Midbrain (tissue), 1 donor: ENCODE measurements at places on chromosomes 4 and X.
A peak's percentile ranks its signal among the peaks of the same experiment; 100 is the strongest.

- no peak for DNase-seq
Observed at GRCh38 chr4:167177925-167178324, 56.4 kb downstream of the SPOCK3 start.

DNA sequence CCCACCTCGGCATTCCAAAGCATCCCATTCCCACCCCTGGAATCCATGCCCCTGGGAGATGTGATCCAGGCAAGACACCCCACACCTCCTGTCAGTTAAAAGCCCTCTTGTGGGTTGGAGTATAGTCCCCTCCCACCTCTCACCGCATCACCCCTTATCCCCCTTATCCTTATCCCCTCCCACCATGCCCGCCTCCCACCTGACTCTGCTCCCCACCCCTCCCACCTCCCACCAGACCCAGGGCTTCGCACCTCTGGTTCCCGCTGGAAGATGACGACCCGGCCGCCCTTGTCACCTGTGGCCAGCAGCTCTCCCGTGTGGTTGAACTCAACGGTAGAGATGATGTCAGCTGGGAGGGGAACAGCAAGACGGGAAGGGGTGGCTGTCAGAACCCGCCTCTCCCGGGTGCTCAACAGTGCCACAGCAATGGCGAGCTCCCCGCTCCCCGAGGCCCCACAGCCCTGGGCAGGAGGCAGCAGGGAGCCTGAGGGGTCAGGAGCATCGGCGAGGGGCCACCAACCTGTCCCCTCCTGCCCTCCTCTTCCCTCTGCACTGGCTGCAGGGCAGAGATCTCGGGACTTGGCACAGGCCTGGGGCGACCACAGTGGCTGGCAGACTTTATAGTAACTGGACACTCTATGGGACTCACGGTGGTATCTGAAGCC is 91.5 kb downstream of the PPP2R2C start:
- DNase-seq = no peak

DNA sequence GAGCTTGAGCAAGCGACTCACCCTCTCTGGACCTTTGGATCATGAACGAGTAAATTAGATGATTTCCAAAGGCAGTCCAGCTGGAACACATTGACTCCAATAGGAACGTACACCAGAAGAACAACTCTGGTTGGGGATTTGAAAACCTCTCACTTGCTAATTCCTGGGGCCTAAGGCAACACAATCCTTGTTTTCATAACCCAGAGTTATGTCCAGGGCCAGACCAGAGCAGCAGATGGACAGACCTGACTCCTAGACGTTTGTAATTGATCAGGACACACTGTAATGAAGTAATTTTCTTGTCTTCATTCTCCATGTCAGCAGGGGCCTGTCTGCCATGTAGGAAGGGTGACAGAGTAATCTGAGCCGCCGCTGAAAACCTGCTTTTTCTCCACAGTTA is 283.9 kb downstream of the IDS start:
- no peak for DNase-seq

DNA sequence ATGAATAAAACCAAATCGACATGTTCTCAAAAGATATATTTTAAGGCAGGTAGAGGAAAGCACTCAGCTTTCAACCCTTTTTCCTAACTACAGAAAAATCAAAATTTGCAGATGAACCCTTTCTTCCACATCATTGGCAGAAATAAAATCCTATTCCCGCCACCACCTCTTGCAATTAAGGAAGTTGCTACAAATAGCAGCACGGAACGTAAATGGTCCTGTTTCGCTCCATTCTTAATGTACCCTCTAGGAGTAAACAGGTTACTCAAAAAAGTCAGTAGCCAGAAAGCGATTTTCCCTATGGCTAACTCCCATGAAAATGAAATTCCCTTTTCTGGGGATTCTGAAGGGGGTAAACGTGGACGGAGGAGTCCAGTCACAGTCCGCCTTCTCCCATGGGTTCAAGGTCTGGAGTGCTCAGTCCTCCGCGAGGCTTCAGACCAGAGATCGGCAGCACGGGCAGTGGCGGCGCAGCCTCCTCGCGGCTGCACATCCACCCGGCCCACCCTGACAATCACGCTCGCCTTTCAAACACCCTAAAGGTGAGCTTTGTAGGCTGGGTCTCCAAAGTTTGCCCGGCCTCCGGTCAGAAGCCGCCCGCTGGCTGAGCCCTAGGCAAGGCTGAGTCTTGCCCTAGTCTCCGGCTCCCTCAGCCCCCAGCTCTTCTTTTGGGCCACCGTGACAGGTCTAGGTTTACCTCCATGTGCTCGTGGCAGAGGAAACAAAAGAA is 1.8 kb downstream of the ATP11C start:
- DNase-seq = no peak

DNA sequence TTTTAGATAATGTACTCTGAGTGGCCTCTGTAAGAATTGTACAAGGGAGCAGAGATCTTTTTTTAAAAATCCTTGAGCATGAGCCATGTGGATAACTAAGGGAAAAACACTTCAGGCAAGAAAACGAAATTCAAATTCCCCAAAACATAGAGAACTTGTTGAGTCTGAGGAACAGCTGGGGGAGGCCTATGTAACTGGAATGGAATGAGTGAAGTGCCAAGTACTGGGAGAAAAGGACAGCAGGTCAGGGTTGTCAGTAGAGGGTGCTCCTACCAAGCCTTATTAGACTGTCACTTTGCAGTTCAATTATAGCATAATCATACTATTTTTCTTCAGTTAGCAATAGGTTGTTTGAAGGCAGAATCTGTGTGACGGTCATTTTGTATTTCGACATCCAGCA is 135.1 kb downstream of the ARHGAP6 start:
- no peak for DNase-seq

DNA sequence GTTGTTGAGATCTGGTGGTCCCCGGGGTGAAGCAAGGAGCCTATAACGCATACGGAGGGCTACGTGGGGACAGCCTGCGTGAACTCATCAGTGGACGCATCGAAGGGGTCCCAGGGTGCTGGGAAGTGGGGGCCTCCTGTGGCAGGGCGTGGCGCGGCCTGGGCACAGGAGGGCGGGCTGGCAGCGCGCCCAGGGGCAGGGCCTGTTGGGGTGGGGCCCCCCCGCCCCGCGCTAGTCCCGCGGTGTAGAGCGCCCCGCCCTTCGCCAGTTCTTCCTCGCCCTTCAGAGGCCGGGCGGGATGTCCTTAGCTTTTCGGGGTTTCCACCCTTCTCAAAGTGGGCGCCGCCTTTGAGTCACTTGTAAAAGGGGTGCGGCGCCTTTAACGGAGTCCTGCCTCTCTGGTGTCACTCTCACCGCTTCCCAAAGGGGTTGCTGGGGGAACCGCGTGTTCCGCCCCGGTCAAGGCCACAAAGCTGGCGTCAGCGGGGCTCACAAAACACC is 632 bp downstream of the PLP2 start:
- DNase-seq = no peak

- DNase-seq = no peak
Observed at GRCh38 chr4:88585917-88586316, 6.4 kb upstream of the HERC3 start.

- no peak for DNase-seq
Observed at GRCh38 chr4:112552668-112553067, 36.7 kb upstream of the NEUROG2 start.

- DNase-seq = no peak
Observed at GRCh38 chr4:83905952-83906351, 370.0 kb downstream of the GPAT3 start.

- peak; percentile 50 for DNase-seq
Observed at GRCh38 chrX:129522184-129523078, 859 bp downstream of the SMARCA1 start.

DNA sequence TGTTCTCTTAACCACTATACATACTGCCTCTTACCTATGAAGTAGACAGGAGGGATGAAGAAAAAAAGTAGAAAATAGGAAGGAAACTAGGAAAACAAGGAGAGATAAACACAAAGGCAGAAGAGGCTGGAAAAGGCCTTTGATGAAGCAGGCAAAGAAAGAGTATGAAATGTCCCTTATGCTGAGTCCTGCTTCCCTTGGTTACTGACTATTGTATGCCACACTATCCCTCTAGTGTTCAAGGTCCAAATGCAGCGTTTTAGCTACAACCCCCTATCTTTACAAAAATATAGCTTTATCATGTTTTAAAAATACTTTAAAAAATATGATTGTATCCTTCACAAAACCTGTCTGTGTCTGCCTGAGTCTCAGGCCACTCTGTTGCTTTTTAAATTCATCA is 233.1 kb downstream of the CAMK2D start:
- no peak for DNase-seq

- DNase-seq = no peak
Observed at GRCh38 chrX:19875050-19875431, 12.4 kb downstream of the SH3KBP1 start.

GRCh38 chrX:35675151-35675550 is 123.0 kb upstream of the MAGEB16 start:
- no peak for DNase-seq

GRCh38 chr4:86664959-86665358 is 70.8 kb downstream of the PTPN13 start:
- DNase-seq = no peak

- DNase-seq = peak; percentile 7
Observed at GRCh38 chr4:112766422-112766821, 129.5 kb downstream of the LARP7 start.

GRCh38 chrX:10533696-10534365 is 86.6 kb downstream of the MID1 start:
- no peak for DNase-seq

DNA sequence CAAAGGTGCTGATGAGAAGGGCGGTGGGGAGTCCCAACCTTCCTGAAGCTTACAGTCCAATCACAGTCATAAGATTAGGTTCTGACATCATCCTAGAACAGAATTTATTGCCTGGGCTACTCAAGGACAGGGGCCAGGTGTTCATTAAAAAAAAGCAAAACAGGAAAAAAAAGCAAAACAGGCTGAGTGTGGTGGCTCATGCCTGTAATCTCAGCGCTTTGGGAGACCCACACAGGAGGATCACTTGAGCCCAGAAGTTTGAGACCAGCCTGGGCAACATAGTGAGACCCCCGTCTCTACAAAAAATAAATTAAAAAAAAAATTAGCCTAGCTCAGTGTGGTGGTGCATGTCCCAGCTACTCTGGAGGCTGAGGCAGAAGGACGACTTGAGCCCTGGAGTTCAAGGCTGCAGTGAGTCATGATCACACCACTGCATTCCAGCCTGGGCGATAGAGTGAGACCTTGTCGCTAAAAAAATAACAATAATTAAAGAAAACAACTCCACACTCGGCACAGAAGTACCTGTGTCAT is 3.0 kb downstream of the RAB9A start:
- no peak for DNase-seq

DNA sequence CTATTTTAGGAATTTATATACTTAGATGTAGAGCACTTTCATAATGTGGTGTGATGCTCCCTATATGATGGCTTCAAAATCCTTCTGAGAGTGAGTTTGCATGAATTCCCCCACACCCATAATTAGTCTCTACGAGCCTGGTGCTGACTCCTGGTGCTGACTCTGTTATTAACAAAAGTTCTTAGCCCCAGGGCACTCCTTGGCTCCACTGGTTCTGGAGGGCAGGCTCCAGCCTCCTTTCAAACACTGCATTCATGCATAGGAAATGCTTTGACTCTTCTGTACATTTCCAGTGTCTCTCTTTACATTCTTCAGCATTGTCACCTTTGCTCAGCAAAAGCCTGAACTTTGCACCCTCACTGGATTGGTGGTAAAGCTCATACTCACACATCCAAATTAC is 64.0 kb downstream of the LNX1 start:
- DNase-seq = no peak

GRCh38 chr4:46508216-46508615 is 118.3 kb upstream of the GABRA2 start:
- no peak for DNase-seq

- DNase-seq = peak; percentile 61
Observed at GRCh38 chrX:109475174-109475891, 6.6 kb downstream of the GUCY2F start.

DNA sequence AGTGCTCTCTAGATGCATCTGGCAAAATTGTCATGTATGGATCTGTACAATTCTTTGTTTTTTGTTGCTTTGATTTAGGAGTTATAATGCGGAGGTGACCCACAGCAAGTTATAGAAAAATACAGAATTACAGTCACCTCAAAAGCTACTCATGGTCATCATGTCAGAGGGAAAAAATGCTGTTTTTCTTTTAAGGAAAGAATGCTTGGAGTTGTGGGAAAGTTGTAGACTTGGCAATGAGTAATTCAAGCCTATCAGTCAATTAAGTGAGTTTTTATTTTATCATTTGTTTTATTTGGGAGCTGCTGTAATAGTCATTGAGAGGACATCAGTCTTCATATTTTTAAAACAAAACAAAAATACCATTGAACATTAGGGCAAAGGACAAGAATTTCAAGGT is 16.4 kb downstream of the FHL1 start:
- DNase-seq = no peak

GRCh38 chrX:22186165-22186564 is 86.5 kb upstream of the CBLL2 start:
- no peak for DNase-seq

DNA sequence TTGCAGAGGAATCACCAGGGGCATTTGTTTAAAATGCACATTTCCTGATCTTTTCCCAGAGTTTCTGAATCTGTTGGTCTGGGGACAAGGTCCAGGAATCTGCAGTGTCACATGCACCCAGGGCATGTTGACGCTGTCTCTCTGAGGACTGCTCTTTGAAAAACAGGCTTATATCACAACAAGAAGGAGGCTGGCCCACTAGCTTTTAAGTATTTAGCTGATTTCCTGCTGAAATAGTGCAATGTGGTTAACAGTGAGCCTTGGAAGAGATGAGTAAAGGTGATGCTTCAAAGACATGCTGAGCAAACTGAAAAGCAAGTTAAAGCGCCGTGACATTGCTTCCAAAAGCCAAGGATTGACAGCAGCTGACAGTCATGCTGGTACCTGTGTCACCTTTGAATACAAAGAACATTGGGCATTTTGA is 18.6 kb upstream of the SEPSECS start:
- DNase-seq = no peak

GRCh38 chrX:63961964-63962363 is 176.9 kb upstream of the ARHGEF9 start:
- no peak for DNase-seq

DNA sequence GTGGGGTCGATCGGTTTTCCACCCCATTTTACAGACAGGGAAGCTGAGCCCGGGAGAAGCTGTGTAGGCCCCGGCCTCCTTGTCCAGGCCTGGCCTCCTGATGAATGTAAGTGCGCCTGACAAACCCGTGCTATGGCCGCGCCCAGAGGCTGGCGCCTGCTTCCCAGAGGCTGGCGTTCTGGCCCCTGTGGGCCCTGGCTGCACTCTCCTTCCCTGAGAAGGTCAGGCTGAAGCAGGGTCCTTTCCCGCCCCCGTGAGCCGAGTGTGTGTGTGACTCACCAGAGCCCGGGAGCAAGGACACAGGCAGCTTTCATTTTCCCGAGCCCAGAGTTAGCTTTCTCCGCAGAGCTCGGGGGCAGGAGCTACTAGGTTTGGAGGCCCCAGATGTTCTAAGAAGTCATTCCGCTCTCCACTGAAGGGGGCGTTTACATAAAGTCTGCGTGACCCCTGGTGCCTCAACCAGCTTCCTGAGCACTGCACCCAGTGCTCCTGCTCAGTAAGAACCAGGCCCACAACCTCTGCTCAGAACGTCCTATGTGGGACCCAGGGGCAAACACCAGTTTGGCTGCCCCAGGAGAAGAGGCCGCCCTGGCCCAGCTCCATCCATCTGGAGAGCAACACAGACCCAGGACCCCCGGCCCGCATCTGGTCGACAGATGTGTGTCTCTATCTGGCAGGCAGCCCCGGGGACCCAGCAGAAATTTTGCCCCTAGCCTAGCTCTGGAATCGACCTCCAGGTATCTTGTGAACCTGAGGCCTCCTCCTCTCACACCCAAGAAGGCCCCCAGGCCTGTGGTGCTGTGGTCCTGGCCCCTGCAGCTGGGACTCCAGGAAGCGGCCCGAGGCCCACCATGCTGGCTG is 13.6 kb downstream of the UVSSA start:
- DNase-seq = no peak

GRCh38 chr4:107599841-107600240 is 120.2 kb downstream of the PAPSS1 start:
- DNase-seq = no peak

- DNase-seq = no peak
Observed at GRCh38 chr4:147546349-147546748, 65.5 kb downstream of the EDNRA start.
